ENCODE measurements at places on chromosomes 1 and 21.

DNA sequence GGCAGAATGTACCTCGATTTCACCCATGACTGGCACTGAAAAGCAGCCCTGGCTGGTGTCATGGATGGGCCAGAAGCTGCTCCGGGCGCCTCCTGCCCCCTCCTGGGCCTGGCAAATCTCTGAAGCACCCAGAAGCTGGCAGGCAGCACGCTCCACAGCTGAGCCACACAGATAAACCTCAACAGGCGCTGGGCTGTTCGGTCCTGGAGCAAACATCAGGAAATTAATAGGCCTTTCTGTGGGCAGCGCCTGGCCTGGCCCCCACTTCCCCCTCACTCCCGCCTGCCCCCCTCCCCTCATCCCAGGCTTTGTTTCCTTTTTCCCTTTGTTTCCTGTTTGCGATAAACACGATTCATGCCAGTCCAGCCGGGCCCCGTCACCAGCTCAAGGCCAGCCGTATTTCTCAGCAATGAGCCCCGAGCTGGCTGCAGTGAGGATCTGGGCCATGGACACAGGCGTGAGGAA is 20.1 kb upstream of the DISP3 start:
- DNase-seq, result no peak

- peak; percentile 63 for DNase-seq
These were observed at the start of gene RIMKLA for GRCh38 chr1:42380586-42381279. RIMKLA (plus strand) TSS chr1:42380792; CDS start chr1:42380935, 143 bp downstream.

DNA sequence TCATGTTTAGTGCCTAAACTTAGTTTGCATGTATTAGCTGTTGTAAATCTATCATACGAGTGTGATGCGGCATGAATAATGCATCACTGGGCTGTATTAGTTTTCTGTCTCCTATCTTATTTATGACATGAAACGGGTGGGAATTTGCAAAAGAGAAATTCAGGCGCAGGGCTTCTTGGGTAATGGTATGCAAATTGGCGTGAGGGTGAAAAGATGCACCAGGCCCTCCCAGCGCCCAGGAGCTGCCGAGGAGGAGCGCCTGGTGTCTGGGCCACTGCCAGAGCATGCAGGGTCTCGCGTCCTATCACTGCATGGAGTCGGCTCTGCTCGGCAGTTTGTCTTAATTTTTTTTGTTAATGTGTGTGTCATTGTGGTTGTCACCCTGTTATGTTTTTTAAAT is 82.9 kb upstream of the ACTL8 start:
- no peak for DNase-seq

GRCh38 chr1:17627239-17628052 is 87.9 kb downstream of the ARHGEF10L start:
- no peak for DNase-seq

DNA sequence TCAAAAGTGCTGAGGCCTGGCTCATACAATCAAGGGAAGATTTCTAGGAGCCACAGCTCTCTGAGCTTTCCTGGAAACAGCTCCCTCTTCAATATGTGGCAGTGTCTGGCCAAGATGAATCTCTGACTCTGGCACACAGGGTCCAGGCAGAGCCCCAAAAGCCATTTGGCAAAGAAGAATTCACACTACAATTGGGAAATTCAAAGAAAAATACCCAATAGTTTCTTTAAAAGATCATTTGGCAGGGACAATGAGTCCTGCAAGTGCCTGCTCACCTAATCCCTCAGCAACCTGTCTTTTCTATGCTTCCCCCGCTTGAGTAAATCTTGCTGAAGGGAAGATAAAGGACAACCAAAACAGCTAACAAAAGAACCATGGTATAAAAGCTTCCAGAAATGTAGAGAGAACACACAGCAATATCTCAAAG is 124.6 kb downstream of the TGFBR3 start:
- no peak for DNase-seq

- no peak for DNase-seq
These were observed 8.9 kb downstream of the GABRD start for GRCh38 chr1:2027961-2028583.

- DNase-seq, result no peak
These were observed 8.5 kb upstream of the S100B start for GRCh38 chr21:46613391-46613790.

DNA sequence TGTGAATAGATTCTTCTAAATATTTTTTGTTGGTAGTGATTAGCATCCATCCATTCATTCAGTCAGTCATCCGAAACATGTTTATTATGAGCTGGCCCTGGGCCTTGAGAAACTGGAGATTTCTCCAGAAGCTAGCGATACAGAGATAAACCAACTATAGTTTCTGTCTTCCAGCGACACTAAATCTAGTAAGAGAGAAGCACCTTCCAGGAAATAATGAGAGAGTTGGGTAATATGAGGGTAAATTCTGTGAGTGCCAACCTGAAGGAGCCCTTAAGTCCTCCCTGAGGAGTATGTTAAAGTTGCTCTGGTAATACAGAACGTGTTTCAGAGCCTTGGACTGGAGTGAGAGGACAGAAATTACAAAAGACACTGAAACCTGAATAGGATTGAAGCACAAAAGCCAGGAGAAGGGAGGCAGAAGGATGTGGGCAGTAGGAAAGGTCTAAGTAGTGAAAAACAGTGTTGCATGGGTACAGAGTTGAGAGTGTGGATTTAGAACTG is 59.8 kb downstream of the RBM11 start:
- DNase-seq, result no peak

- no peak for DNase-seq
These were observed 2.7 kb downstream of the MOB3C start for GRCh38 chr1:46613661-46614603.

DNA sequence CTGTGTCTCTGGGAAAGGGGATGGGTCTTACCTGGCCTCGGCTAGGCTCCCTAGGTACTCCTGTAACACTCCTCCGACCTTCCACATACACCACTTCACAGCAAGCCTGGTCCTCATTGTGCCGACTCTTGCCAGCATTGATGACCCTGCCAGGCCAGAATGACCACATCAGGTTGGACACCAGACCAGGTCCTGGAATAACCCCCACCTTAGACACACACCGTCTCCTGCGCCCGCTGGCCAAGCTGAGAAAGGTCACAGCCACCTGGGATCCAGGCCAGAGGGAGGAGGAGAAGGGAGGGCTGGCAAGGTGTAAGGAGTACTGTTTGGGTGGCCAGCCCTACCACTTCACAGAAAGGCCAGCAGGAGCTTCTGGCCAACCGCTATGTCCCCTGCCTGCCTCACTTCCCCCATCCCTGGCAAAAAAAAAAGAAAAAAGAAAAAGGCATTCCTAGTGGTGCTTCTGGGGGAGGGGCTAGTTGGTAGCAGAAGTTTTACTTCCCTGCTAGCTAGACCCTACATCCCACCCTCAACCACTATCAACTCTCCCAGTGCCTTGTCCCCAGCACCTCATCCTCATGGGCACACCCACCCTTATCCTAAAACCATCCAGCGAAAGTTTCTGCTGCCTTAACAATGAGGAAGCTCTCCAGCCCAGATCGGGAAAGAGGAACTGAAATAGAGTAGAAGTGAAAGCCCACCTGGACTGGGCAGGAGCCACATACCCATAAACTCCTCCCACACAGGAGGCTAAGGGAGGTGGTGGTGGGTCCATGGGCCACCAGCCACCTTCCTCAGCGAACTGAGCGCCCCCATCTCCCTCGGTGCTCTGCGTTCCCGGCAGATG is 1.4 kb downstream of the PPM1J start:
- no peak for DNase-seq

DNA sequence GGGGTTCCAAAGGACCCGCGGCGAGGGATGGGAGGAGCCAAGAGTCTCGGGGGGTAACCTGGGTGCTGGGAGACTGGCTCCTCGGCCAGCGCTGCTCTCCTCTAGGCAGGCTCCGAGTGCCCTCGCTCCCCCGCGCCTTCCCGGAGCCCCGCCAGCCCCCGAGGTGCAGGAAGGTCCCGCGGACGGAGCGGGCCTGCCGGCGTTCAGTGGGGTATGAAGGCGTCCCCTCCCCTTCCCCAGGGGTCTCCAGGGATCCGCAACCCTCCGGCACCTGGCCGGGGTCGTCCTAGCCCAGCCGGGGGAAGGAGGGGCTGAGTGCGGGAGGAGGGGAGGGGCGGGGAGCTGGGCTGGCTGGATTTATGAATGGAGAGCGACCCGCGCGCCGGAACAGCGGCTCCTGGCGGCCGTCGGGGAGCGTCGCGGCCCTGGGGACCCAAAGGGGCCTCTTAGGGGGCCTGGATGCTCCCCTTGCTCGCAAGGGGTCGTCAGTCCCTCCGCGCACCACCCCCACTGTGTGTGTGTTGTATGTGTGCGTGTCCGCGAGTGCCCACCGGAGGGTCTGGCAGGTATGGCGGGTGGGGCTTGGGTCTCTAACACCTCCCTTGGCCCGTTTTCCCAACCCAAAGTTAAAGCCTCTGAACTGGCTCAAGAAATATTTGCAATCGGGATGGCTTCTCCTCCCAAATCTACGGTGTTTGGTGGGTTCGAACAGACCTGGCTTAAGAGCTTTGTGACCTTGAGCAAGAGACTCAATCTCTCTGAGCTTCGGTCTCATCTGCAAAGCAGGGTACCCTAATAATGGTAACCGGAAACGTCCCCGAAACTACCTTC is 642 bp downstream of the HCRTR1 start:
- peak; percentile 73 for DNase-seq

DNA sequence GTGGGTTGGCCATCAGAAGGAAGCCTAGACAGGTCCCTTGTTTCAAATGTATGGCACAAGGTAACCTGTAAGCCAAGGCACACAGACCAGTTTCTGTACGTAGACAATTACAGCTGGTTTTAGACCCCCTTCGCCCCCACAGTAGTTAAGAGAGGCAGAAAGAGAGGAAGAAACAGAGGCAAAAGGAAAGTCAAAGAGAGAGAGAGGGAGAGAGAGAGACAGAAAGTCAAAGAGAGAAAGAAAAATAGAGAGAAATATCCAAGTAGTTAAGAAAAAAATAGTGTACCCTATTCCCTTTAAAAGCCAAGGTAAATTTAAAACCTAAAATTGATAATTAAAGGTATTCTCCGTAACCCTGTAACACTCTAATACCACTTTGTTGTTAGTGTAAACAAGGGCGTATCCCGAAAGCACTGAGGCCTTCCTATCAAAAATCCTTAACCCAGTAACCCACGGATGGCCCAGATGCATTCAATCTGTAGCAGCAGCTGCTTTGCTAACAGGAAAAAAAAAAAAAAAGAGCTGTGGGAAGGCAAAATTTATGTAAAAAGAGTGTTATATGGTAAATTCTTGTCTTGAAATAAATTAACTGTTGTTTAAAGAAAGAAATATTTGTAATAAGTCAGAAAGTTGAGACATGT is 49.4 kb downstream of the ADCY10 start:
- DNase-seq, result no peak

DNA sequence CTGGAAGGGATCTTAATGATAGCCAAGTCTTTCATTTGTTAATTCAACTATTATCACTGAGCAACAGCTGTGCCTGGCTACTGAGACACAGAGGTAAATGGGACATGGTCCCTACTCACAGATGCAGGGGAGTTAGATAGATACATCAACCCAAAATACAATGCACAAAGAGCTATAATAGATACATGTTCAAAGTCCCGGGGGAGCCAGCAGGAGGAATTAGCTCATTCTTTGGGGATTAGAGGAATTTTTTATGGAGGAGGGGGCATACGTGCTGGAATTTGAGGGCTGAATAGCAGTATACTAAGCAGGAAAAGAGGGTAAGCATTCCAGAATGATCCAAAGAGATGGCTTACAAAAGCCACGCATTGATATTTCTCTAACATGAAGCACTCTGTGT is 34.6 kb downstream of the C8B start:
- no peak for DNase-seq

DNA sequence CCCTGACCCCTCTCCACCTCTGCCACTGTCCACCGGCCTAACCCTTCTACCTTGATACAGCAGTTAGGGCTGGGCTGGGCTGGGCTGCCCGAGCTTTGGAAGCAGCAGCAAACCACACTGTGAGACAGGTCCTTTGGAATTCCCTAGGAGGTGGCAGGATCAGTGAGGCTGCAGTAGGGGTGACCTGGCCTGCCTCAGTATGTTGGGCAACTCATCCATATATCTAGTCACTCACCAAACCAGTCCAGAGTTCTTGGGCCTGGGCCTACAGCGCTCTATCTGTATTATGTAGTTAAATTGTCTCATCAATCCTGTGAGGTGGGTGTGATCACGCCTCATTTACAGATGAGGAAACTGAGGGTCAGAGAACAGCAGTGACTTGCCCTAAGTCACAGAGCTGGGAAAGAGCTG is 13.3 kb upstream of the SYNC start:
- no peak for DNase-seq

- no peak for DNase-seq
These were observed 5.2 kb downstream of the IFI6 start for GRCh38 chr1:27666791-27667254.

- no peak for DNase-seq
These were observed 111.4 kb upstream of the ZNF644 start for GRCh38 chr1:91133248-91133647.

GRCh38 chr1:200706111-200706814 is 32.4 kb upstream of the CAMSAP2 start:
- DNase-seq, result no peak

- DNase-seq, result no peak
These were observed 318.6 kb upstream of the ADGRL4 start for GRCh38 chr1:79325126-79325525.

- DNase-seq, result peak; percentile 70
These were observed 1.7 kb downstream of the TMCC2 start for GRCh38 chr1:205229399-205229871.

DNA sequence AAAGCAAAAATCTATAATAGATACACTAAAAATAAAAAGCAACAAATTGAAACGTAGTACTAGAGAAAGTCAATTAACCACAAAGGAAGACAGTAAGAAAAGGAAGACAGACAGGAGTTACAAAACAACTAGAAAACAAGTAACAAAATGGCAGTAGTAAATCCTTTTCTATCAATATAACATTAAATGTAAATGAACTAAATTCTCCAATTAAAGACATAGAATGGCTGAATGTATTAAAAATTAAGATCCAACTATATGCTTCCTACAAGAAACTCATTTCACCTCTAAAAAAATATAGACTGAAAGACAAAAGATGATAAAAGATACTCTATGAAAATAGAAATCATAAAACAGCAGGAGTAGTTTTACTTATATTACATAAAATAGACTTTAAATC is 79.1 kb downstream of the CTH start:
- DNase-seq, result no peak

DNA sequence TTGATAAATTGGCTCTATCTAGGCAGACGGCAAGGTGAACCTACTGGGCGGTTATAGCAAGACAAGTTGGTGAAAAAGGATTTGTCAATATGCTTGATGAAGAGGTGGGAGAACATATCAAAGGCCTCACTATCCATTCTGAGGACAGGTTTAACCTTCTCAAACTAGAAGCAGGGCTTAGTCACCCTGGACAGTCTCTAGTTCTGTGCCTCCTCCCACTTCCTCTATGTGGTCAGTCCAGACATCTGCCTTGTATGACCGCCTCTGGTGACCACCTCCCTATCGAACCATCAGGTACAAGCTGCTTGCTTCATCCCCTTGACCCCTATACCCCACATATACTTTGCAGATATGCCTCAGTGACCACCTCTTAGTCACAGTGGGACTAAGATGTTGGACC is 2.3 kb upstream of the SCYL3 start:
- no peak for DNase-seq

GRCh38 chr1:51627672-51628071 is 10.8 kb downstream of the OSBPL9 start:
- no peak for DNase-seq

Measured in activated T-cell treated with anti-CD3 and anti-CD28 coated beads, Interleukin-2, amount 50 U/mL, for 48 hours (primary cell).